Fibroblast of skin of right quadriceps (primary cell): ENCODE measurements at places on chromosomes 2 and 18.
A peak's percentile ranks its signal among the peaks of the same experiment; 100 is the strongest.

- no peak for DNase-seq
Measured at GRCh38 chr18:5413447-5413846, 117.9 kb upstream of the ZBTB14 start.

GRCh38 chr2:221845021-221845365 is 272.9 kb upstream of the EPHA4 start:
- no peak for DNase-seq

DNA sequence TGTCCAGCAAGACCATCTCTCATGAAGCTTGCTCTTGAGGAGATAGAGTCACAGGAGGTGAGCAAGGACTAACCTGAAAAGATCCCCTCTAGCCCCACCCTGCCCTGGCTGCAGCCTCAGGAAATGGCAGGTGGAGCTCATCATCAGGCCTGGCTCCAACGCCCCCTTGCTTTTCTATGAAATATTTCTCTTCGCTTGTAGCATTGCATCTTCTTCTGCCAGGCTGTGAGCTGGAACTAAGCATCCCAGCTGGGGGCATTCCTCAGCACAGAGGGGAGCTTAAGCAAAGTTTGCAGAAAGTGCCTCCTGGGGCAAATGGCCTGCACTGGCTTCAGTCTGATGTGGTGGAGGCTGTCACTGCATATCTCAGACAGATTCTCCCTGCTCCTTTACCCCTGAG is 90.1 kb upstream of the LGALSL start:
- no peak for DNase-seq

DNA sequence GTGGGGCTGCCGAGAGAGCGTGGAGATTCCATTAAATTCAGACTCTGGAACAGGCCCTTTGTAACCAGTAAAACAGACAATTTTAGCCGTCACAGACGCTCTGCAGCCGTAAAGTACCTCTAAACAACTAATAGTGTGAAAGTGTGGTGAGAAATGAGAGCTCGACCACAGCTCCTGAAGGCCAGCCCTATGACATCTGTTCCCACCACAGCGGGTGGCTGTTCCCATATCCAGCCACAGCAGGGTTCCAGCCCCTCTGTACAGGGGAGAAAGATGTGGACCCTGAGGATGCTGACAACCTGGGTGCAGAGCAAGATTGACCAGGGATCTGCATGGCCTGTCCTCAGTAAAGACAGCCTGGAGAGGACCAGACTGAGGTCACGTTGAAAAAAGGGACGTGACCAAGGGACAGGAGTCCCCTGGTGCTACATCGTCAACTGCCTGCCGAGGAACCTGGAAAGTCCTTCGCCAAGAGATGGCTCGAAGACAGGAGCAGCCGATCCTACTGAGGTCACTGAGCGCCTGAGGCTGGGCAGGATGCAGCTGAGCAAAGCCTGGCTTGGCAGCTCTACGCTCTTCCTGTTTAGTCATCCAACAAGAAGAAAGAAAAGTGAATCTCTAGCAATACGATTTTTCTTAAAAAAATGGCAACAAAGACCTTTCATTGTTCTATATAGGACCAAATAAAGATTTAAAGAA is 831.7 kb downstream of the RNF144A start:
- no peak for DNase-seq

DNA sequence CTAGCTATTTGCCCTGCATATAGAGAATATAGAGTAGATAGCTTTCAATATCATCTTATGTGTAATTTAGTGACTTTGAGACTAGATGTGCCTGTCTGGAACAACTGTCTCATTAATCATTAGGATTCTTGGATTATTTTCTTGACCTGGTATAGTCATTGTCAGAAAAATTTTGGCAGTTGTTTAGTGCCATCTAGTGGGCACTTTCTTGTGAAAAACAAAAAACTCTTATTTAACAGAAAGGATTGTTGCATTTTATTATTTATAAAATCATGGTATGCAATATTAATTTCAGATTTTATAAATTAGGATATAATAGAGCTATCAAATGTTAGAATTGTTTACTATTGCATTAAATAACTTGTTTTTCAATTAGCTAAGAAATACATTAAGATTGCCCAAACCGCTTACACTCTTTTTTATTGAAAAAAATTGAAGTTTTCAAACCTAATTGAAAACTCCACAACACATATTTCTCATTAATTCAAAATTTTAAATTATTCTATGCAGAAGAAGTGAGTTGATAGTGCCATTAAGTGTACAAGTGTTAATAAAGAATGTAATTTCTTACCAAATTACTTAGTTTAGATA is 80.3 kb downstream of the DYNAP start:
- DNase-seq: peak; percentile 29

- DNase-seq: no peak
Measured at GRCh38 chr2:138440759-138441158, 60.8 kb upstream of the SPOPL start.

DNA sequence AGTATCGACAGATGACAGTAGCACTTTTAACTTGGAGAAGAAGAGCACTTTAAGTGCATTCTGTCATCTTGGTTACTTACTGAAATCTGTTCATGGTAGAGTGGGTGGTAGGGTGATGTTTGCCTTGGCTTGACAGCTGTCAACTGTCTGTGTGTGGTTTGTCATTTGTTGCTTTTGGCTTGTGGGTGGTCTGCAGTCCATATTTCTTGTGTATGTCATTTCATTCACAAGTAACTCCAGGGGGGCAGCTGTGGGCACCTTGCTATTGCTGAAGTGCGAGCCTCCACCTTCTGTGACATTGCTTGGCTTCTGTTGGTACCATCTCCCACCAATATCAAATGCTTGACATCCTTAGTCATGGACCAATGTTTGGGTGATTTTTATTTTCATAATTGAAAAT is 311.6 kb upstream of the NRP2 start:
- no peak for DNase-seq

DNA sequence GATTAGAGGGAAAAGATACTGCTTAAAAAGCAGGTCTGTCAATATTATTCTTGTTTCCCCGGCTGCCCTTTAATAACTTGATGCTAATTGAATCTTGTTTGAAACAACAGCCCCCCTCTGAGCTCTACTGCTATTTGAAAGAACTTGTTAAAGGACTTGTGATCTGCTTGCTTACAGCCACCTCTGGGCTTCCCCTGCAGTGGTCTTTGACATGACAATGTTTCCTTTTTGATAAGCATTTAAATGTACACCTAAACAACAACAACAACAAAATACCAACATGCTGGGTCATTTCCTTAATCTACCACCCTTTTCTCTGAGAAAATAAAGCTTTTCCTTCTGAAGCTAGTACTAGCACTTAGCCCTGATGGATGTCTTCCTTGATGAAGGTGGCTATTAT is 3.9 kb downstream of the HOXD1 start:
- no peak for DNase-seq
